ENCODE measurements at places on chromosomes 12 and 14.

DNA sequence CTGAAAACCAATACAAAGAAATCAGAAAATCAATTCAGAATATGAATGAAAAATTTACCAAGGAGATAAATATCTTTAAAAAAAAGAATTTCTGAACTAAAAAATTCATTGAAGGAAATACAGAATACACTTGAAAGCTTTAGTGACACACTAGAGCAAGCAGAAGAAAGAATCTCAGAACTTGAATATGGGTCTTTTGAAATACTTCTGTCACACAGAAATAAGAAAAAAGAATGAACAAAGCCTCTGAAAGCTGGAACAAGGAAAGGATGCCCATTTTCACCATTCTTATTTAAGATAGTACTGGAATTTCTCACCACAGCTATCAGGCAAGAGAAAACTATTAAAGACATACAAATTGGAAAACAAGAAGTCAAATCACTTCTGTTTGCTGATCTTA, 103.1 kb upstream of the NEDD1 start:
- no peak for DNase-seq

DNA sequence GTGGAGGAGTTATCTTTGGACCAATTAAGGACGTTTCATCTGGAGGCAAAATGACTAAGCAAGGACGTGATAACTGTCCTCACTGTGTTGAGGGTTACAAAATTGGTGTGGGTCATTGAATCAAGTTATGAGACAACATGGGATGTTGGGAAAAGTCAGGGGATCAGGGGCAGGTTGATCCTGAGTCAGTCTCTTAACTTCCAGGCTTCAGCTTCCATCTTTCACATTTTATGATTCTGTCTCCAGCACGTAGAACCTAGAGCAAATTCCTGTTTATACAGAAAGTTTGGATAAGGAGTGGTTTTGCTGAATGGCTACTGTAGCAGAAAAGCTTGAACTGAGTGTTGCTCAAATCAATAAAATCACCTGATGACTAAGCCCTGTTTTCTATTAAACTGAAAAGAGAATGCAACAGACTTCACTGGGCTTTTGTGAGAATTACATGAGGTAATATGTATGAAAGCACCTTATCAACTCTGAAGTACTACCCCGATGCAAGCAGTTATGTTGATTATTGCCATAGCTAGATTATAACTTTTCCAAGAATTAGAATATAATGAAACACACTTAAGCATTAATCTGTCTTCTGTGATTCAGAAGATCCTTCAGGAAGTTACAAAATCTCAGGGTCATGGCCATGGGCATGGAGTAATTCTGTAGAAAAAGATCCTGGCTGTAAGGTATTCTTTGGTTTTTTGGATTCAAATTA, 184.8 kb downstream of the ETV6 start:
- DNase-seq = no peak

- DNase-seq = no peak
These were observed 94.4 kb downstream of the CHGA start for GRCh38 chr14:93017301-93017797.

DNA sequence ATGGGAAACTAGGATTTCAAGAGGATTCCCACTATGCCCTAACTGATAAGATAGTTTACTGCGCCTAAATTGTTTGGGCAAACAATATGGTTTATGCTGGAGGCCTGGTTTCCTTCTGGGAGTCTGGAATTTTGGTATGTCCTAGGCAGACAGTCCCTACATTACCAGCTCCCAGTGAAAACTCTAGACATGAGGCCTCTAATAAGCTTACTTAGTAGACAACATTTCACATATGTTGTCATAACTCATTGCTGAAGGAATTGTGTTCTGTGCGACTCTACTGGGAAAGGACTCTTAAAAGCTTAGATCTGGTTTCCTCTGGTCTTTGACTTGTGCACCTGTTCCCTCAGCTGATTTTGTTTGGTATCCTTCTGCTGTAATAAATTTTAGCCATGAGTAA, 18.0 kb upstream of the PRPF39 start:
- no peak for DNase-seq
